Breast epithelium (tissue), 4 donors: ENCODE measurements at places on chromosomes 1 and 21. TPM values are rescaled to one million over a fixed set of nuclear protein-coding genes. Genes with fewer than 3 reads are reported as not detected.

DNA sequence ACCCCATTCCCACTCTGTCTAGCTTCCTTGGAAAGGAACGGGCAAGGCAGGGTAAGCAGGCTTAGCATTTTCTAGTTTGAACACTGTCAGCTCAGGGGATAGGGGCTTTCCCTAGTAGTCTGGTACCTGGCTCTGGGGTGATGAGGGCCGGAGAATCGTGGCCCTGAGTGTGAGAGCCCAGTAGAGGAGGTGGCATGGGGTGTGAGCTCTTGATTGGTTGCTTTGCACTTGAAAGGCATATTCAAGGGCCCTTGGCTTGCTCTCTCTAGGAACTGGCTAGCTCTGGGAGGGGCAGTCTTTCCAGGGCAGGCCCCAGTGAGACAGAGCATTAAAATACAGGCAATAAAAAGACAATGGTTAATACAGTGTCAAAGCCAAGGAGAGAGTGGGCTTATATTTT lies 10.8 kb upstream of the EXTL1 start:
- no peak overlapping the region for H3K4me3 ChIP-seq

- H3K4me3 ChIP-seq = no peak overlapping the region
- H3K36me3 ChIP-seq = no peaks in the 10 kb centered on the region
- DNase-seq = no peak
Measured at GRCh38 chr1:168772428-168773060, 43.5 kb upstream of the DPT start.

DNA sequence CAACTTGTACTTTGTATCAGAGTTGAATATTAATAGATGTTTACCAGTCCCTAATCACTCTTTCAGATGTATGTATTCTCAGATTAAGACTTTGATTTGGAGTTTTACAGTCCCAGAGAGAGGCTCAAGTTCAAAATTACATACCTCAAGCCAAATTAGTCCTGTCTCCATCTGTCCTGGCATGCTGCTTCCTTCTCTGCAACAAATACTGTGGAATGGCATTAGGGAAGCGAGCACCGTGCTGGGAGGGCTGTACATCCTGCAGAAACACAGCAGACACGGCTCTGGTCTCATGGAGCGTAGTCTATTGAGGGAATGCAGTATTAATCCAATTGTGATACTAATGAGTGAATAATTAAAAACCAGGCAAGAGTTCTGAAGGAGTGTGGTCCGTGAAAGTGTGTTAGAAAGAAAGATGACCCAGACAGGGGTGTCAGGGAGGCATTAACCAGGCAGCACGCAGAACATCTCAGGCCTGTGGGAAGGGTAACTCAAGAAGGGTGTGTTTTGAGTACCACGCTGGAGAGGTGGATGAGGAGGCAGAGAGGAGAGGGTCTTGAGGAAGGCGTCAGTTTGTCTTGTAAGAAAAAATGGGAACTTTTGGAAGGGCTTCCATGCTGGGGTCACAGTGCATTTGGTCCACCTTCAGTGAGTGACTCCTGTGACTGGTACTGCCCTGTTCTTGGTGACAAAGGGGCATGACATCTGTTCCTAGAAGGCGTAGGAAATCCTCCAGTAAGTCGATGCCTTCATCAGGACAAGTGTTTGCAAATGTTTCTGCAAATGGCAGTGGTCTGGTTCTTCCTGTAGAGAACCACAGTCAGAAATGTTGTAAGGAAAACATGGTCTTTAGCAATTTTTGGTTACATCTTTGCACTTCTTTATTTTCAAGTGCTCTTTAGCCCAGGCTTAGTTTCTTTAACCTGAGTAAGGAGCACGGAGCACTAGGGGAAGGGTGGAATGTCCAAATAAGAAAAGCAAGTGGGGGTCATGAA lies 1.6 kb downstream of the RAB4A start:
- peaks cover 3% of the 10 kb centered on the region for H3K4me1 ChIP-seq
- DNase-seq = no peak
- peak overlapping the region; percentile 91 for H3K27ac ChIP-seq
- no peaks in the 10 kb centered on the region for H3K36me3 ChIP-seq
- H3K27me3 ChIP-seq = no peaks in the 10 kb centered on the region

CLCNKB gene
- 0.32 TPM for total RNA-seq

MRPL24 gene
- total RNA-seq = 63.9 TPM
